ENCODE measurements at places on chromosomes 12 and 14.
A peak's percentile ranks its signal among the peaks of the same experiment; 100 is the strongest.

GRCh38 chr12:57461276-57461916, 1.8 kb downstream of the GLI1 start:
- H3K36me3 ChIP-seq = no peaks in the 10 kb centered on the region
- H3K27me3 ChIP-seq = no peaks in the 10 kb centered on the region
- no peak for DNase-seq

GRCh38 chr12:27331927-27332324, 710 bp upstream of the BMAL2 start:
- H3K27ac ChIP-seq = no peak overlapping the region
- H3K27me3 ChIP-seq = peaks cover 23% of the 10 kb centered on the region
- no peaks in the 10 kb centered on the region for H3K36me3 ChIP-seq
- peaks cover 12% of the 10 kb centered on the region for H3K4me1 ChIP-seq
- DNase-seq = peak; percentile 13

GRCh38 chr14:88488897-88489296, 65.9 kb downstream of the PTPN21 start:
- H3K27ac ChIP-seq = no peak overlapping the region
- H3K36me3 ChIP-seq = no peaks in the 10 kb centered on the region
- H3K27me3 ChIP-seq = peaks cover 4% of the 10 kb centered on the region
- H3K4me3 ChIP-seq = no peak overlapping the region
- no peak for DNase-seq

- H3K36me3 ChIP-seq = no peaks in the 10 kb centered on the region
- no peak overlapping the region for H3K27ac ChIP-seq
- H3K4me1 ChIP-seq = peaks cover 10% of the 10 kb centered on the region
- peak overlapping the region; percentile 46 for H3K4me3 ChIP-seq
Measured at GRCh38 chr12:69284131-69284530, 44.8 kb downstream of the CPSF6 start.

DNA sequence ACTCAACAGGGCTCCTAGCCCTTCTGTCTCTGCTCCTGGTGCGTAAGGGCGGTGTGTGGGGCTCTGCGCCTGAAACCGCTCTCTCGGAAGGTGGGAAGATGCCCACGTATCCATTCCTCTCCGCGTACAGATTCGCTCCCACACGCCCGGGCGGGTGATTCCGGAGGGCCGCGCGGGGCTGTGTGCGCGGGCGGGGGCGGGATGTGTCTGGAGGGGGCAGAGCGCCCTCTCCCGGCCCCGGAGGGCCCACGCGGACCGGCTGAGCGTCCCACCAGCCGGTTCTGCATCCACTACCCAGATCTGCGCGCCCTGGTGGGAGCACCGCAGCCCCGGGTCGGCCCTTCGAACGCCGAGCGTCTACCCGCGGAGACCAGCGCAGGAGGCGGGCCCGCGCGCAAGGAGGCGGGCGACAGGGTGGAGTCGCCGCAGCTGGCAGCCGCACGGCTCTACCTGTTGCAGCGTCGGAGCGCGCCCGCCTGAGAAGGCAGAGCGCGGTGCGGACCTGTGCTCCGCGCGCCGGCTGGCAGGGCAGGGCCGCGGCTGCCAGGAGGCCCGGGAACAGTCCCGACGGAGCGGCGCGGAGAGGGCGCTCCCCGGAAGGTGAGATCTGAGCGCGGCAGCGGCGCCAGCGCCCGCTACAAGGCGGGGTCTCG, 1.4 kb upstream of the KCNK13 start:
- H3K4me1 ChIP-seq = peaks cover 29% of the 10 kb centered on the region
- peaks cover 46% of the 10 kb centered on the region for H3K27me3 ChIP-seq
- H3K4me3 ChIP-seq = peak overlapping the region; percentile 51
- H3K36me3 ChIP-seq = no peaks in the 10 kb centered on the region
- DNase-seq = peak; percentile 7

DNA sequence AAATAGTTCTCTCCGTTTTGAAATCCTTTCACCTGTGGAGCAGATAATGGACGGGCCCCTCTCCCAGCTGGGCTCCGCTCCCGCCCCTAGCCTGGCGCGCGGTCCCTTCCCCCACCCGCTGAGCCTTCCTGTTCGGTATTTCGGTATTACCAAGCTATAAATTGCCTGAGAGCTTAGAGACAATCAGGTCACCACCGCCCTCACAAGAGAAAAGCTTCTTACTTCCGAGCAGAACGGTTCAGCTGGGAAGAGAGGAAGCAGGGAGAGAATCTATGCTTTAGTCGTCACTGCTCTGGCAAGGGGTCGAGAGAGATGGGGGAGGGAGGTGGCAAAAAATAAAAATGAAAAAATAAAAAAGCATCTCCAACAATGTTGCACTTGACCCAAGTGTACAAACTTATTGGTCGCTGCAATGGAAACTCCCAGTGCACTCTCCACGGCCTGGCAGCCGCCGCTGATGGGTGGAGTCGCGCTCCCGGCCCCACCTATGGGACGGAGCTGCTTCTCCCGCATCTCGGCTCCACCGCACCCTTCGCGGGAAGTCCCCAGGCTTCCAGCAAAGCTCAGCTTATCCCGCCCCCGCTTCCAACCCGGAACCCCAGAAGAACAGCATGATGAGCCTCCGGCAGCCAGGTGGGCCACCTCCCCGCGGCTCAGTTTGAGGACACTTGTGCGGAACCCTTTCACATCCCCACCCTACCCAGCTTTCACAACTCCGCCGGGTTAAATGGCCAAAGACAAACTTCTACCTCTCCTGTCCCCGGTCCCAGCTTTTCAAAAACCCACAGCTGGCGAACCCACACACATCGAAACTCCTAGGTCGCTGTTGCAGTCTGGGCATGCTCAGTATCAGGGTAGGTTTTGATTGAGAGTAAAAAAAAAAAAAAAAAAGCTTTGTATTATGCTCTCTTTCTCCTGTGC, 832 bp upstream of the SYT1 start:
- H3K36me3 ChIP-seq = no peaks in the 10 kb centered on the region
- no peak for DNase-seq
- no peak overlapping the region for H3K4me3 ChIP-seq

- H3K4me3 ChIP-seq = peak within 1 kb of the TSS; percentile 97
- H3K36me3 ChIP-seq = no peaks in the 10 kb centered on the region
- peaks cover 42% of the 10 kb centered on the region for H3K4me1 ChIP-seq
- H3K27me3 ChIP-seq = no peaks in the 10 kb centered on the region
Measured at GRCh38 chr14:88005050-88005481, at the start of gene GPR65. TSS of gene GPR65 (plus strand) at chr14:88005135. CDS start at chr14:88010848, 5,713 bp downstream.

GRCh38 chr14:35669782-35670181, 135.8 kb downstream of the INSM2 start:
- no peaks in the 10 kb centered on the region for H3K27me3 ChIP-seq
- no peak overlapping the region for H3K4me3 ChIP-seq
- H3K36me3 ChIP-seq = peaks cover 30% of the 10 kb centered on the region
- no peaks in the 10 kb centered on the region for H3K4me1 ChIP-seq

DNA sequence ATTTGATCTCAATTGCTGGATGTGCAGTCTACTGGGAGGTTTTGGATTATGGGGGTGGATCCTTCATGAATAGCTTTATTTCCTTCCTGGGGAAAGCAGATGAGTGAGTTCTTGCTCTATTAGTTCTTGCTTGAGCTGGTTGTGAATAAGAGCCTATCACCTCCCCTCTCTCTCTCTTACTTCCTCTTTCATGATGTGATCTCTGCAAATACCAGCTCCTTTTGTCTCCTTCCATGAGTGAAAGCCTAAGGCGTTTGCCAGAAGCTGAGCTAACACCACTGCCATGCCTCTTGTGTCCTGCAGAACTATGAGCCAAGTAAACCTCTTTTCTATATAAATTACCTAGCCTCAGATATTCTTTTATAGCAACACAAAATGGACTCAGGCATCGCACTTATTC, 302.7 kb downstream of the CCER1 start:
- H3K27me3 ChIP-seq = no peaks in the 10 kb centered on the region
- no peak for DNase-seq
- no peak overlapping the region for H3K4me3 ChIP-seq
- H3K4me1 ChIP-seq = no peaks in the 10 kb centered on the region

Measured in CD4-positive, CD25-positive, alpha-beta regulatory T cell (primary cell).